ENCODE measurements at places on chromosomes 4 and X. TPM values are rescaled to one million over a fixed set of nuclear protein-coding genes. Genes with fewer than 3 reads are reported as not detected.

DNA sequence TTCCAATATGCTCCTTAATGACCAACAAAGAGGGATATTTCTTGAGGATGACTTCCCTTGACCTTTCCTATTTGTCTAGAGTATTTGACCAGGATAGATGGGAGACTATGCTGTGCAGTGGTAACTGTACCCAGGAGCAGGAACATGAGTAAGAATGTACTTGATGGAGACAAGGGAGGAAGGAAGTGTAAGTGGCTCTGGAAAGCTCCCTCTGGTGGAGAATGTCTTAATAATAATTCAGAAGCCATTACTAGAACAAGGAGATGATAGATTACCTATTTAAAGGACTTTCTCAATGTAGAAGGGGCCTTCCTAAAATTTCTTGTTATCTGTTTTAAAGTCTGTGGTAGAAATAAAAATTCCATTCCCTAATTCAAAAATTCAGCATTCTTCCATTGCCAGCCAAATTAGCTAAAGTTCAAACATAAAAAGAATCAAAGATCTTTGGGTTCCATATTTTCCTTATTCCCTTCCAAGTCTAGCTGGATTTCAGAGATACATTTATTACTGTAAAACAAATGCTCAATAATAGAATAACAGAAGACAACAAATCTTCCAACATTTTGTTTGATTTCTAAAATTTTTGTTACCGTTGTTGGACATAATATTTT, 83.8 kb downstream of the GRID2 start:
- peak; percentile 22 for DNase-seq

DNA sequence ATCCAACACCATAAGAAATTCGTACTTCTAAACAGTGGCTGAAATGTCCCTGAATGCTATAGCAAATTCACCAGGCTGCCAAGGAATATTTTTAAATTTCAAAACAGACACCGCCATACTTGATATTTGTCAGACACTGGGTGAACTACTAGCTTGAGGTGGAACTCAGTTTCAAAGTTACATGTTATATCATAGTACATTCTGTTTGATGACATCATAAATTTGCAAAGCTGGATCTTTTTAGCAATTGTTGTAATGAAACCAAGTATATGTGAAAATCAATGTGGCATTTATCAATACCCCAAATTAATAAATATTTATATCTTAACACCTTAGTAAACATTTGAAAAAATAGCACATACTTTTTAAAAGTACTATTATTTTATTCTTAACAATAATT, 14.2 kb downstream of the ART3 start:
- no peak for DNase-seq

- no peak for DNase-seq
These were observed 109.9 kb downstream of the AFF2 start for GRCh38 chrX:148610328-148610698.

DNA sequence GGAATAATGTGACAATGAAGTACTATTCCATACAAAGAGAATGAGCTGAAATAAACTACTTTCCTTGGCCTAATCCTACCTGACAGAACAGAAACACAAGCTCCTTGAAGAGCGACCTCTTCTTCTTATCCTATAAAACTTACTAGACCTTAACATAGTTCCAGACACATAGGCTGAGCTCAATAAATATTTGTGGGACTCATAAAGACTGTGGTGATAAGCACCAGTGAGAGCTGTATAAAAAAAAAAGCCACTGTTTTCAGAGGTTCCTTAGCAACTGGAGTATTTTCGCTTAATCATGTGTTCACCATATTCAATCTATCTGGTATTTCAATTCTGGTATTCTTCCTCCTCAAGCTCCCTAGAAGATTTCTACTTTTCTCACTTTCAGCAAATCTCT, 1129.6 kb downstream of the STPG2 start:
- DNase-seq = no peak

DNA sequence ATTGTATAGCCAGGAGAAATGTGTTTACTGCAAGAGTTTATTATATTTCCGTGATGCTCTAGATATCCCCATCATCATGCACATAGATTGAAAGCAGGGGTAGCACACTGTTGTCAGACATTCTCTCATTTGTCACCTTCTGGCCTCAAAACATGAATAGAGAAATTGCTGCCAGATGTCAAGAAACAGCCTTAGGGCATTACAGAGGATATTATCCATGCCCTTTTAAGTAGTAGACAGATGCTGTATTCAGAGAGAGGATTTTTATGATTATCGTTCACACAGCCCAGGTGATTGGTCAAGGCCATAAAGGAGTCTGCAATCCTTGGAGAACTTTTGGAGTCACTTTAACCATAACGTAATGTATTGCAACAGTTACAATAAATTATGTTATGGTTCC, 1961.5 kb upstream of the TENM3 start:
- DNase-seq = no peak

DNA sequence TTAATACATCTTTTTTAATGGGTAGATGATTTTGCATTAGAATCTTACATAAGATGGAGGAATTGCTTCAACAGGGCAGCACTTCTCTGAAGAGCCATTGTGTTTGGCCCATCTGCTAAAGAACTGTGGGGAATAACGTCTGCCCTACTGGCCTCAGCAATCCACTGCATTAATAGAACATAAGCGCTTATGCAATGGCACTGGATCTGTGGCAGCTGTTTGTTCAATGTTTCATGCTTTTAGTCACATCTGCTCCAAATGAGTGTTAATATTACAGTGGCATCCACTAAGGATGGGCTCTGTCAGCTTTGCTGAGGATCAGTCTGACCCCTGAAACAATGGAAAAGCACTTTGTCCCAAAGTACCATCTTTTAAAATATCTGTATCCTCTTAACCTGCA, 279.0 kb upstream of the GK2 start:
- no peak for DNase-seq

Gene CXXC4
- polyA plus RNA-seq = not detected

Gene REELD1
- not detected for polyA plus RNA-seq

Gene ARSD
- polyA plus RNA-seq = 0.91 TPM

Data from CD4-positive, CD25-positive, alpha-beta regulatory T cell (primary cell).